ENCODE measurements at places on chromosomes 2 and 18. TPM values are rescaled to one million over a fixed set of nuclear protein-coding genes. Genes with fewer than 3 reads are reported as not detected.

- DNase-seq: no peak
These were observed 2.5 kb upstream of the CPO start for GRCh38 chr2:206936843-206937230.

The SLC9A2 gene
- polyA plus RNA-seq: not detected

- no peak for DNase-seq
These were observed 17.6 kb downstream of the SLC39A10 start for GRCh38 chr2:195674491-195675221.

The BMP10 gene
- not detected for polyA plus RNA-seq

Measured in CD14-positive monocyte (primary cell).